Fibroblast of upper back skin (primary cell): ENCODE measurements at places on chromosomes 4 and X.

GRCh38 chrX:14359727-14360126 lies 169.6 kb upstream of the GLRA2 start:
- no peak for DNase-seq

DNA sequence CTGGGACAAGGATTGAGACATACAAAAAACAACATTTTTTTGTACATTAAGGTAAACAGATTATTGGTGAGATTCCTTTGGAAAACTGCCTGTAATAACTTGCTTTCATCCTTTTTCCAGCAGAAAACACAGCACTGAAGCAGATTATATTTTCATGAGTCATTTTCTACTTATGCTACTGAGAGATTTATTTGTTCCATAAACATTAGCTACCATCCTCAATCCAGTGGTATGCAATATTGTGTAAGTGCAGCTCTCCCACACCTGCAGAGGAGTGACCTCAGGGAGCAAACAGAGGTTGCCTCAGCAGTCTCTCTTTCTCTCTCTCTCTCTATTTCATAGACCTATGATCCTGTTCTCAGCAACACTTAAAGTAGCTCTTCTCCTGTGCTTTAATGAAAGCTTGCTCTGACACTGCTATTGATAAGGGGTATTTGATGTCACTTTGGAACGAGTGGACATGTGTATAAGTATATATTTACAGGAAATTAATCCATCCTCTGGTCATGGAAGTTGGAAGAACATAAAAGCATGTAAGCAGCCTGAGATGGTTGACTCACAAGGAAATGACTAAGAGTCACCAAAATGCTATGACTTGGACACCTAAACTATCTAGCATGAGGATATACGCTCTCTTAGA lies 163.7 kb upstream of the SPANXC start:
- DNase-seq, result peak; percentile 71

GRCh38 chr4:172543249-172543648 lies 625.4 kb upstream of the GALNT7 start:
- DNase-seq, result no peak

DNA sequence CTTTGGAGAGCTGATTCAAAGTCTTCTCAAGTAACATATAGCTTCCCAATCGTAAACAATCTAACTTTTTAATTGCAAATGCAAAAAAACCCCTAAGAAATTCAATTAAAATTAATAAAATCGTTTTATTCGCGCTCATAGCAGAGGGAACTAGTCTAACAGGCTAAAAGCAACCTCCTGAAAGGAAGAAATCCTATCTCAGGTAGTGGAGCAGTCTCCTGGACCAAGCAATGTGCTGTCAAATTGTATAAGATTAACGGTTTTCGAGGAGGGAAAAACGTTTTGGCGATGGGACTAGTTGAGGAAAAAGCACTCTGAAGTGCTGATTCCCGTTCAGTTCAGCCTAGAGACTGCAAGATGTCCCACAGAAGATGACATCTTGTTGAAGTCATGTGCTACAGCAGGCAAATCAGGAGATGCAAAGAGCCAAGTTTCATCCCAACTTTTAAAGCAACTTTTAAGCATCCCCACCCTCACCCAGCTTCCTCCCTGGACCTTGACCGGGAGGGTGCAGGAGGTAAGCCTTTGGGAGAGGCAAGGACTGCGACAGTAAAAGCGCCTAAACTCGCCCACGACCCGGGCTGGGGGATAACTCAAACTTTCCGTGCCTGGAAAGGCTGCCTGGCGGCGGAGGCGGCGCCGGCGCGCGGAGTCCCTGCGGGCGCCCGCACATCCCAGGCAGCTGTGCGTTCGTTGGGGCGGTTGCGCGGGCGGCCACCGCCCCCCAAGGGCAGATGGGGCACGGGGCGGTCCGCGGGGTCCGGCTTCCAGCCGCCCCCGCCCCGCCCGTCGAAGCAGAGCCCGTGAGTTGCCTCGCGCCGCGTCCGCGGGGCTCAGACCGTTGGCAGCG lies 784 bp downstream of the MAP7D3 start:
- DNase-seq, result no peak

- DNase-seq, result no peak
Observed at GRCh38 chrX:48086082-48086481, 14.6 kb upstream of the ZNF630 start.

GRCh38 chr4:118113220-118113619 lies 78.9 kb downstream of the NDST3 start:
- DNase-seq, result no peak

DNA sequence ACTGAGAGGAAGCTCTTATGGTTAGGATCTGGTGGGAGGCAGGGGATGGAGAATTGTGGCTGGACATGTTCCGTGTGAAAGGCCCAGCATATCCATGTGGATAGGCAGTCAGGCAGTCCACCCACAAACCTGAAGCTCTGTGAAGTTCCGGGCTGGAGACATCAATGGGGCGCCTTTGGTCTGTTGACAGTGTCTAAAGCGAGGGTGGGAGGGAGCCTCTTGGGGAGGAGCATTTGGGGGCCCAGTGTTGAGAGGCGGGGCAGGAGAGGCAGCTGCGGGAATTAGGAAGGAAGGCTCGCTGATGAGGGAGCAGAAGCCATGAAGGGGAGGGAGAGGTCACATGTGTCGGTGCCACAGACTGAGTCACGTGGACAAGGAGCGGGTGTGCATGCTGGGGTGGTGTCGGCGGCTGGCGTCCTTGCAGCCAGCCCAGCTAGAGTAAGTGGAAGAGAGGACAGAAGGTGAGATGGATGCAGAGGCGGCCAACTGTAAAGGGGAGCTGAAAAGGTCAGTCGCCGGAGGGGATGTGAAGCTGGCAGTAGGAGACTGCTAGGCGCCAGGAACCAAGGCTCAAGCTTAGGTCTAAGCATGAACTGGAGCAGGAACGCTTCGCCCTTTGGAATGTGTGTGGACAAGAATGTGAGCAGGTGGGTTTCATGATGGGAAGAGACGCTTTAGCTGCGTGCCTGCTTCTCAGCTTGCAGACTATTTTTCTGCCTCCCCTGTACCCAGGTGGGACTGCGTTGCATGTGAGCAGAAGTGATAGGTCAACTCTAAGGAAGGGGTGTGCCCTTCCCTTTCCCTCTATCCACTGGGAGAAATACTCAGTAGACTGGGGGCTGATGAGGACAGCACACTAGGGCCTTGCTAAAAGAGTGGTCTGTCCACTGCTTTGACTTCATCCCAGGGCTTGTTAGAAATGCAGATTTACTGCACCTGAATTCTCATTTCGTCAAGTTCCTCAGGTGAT lies 44.0 kb upstream of the TLR2 start:
- no peak for DNase-seq

GRCh38 chr4:36399762-36400353 lies 118.4 kb downstream of the DTHD1 start:
- DNase-seq, result no peak

DNA sequence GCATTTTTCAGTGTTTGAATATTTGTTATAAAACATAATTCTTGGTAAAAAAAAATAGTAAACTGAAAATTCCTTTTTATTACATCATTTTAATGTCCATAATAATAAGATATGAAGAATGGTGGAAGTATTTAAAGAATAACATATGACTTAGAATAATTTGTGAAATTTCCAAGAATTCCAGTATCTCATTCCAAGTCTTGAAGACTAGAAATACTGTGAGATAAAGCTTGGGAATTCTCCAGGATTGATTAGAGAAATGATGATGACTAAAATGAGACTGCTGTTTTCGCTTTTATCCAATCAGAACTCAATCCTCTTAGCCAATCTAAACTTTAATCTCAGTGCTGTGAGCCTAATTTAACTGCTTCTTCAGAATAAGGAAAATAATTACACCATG lies 184.2 kb upstream of the HCCS start:
- DNase-seq, result peak; percentile 80

GRCh38 chrX:10574663-10575062 lies 45.7 kb downstream of the MID1 start:
- DNase-seq, result no peak

GRCh38 chr4:87901422-87901992 lies 68.7 kb downstream of the MEPE start:
- DNase-seq, result peak; percentile 86

DNA sequence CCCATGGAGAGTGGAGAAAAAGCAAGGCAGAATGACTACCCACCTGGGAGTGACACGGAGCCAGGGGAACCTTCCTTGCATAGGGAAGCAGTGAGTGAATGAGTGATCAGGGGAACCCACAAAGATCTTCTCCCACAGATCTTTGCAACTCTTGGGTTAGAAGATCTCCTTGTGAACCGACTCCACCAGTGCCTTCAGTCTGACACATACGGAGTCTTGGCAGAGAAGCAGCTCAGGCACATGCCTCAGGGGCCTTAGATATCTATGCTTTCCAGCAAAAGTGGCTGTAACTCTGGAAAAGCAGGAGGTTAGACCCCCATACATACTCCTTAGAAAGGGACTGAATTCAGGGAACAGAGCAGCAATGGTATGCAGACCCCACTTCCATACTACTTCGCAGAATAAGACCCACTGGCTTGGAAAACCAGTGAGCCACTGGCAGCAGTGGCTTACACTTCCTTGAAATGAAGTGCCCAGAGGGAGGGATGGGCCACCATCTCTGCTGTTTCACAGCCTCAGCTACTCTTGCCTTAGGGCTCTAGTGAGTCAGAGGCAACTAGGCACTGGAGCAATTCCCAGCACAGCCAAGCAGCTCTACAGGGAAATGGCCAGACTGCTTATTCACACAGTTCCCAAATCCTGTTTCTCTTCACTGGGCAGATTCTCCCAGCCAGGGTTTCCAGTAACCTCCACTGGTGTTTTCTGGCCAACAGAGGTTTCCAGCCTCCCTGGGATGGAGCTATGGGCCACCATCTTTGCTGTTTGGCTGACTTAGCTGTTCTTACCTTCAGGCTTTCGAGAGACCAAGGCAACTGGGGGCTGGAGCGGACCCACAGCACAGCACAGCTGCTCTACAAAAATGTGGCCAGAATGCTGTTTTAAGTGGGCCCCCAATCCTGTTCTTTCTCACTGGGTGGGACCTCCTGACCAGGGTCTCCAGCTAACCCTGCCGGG lies 82.8 kb upstream of the TCEAL2 start:
- no peak for DNase-seq

GRCh38 chr4:53535567-53535966 lies 55.7 kb downstream of the LNX1 start:
- no peak for DNase-seq

DNA sequence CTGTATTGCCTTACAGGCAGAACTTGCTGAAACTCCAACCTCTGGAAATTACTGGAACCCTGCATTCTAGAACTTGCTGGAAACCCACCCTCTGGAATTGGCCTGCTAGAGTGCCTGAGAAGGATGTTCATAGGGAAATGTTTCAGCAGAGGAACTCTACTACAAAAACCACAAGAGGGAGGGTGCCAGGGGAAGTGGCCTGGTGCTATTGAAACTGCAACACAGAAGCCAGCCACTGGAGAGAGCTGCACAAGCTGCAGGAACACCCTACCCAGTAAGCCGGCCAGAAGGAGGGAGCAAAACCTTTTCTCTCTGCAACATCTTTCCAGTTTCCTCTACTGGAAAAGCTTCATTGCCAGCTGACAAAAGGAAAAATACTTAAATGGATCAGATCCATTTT lies 2.5 kb upstream of the BRWD3 start:
- DNase-seq, result peak; percentile 27

DNA sequence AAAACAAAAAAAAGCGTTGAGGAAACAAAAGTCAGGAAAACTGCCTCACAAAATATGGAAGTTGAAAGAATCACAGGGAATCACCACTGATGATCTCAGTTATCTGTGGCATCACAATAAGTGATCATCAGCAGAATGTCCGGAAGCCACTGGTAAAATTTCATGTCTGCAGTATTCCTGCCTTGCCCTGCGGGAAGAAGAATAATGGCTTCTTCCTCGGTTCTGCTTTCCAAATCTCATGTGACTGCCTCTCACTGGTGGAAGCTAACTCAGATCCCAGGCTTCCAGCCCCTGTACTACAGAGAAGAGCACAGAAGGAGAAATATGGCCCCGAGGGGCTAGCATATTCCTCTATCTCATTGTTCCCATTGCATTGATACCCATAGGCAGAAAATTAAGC lies 12.7 kb upstream of the ZNF330 start:
- no peak for DNase-seq

- DNase-seq, result no peak
Observed at GRCh38 chr4:78061939-78062570, 4.9 kb downstream of the FRAS1 start.

GRCh38 chr4:74947798-74948197 lies 14.9 kb downstream of the PARM1 start:
- DNase-seq, result no peak

- DNase-seq, result no peak
Observed at GRCh38 chr4:1377606-1378261, 28.5 kb downstream of the NKX1-1 start.

- DNase-seq, result no peak
Observed at GRCh38 chr4:113593400-113594230, 167.9 kb downstream of the CAMK2D start.

DNA sequence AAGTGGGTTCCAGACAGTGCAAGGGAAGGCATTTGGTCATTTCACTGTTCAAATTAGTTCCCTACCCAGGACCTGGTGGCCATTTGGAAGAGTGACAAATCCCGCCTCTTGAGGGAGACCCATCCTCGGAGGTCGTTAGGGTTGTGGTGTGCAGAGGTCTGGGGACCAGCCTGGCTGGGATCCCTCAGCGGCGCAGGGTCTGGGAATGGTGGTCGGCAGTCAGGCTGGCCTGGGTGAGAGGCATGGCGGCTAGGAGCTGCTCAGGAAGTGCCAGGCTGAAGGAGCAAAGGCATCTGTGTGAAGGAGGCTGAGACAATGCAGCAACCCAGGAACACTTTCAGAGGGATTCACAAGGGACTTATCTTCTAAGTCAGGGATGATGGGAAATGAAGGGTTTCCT lies 6.7 kb downstream of the NLGN3 start:
- DNase-seq, result no peak

GRCh38 chr4:25123236-25123635 lies 37.0 kb downstream of the SEPSECS start:
- DNase-seq, result no peak

GRCh38 chrX:114472788-114473187 lies 111.1 kb upstream of the HTR2C start:
- no peak for DNase-seq

DNA sequence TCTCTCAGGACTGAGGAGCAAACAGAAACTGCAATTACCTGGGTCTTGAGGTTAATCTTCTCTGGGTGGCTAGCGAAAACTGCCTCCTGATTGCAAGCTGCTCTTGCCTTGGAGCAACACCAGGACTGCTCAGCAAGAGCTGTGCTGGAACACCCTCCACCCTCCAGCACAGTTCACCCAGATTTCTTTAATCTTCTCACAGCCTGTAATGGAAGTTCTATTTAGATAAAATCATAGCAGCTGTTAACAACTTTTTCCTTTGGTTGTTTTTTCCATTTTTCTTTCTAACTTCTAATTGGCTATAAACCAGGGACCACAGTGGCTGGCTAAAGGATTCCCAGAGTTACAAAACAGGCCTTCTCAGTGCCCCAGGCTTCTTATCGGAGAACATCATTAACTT lies 36.3 kb downstream of the OPHN1 start:
- no peak for DNase-seq

- DNase-seq, result no peak
Observed at GRCh38 chr4:108172231-108172752, 3.6 kb upstream of the LEF1 start.

GRCh38 chrX:63327788-63328187 lies 23.3 kb downstream of the SPIN4 start:
- DNase-seq, result no peak

DNA sequence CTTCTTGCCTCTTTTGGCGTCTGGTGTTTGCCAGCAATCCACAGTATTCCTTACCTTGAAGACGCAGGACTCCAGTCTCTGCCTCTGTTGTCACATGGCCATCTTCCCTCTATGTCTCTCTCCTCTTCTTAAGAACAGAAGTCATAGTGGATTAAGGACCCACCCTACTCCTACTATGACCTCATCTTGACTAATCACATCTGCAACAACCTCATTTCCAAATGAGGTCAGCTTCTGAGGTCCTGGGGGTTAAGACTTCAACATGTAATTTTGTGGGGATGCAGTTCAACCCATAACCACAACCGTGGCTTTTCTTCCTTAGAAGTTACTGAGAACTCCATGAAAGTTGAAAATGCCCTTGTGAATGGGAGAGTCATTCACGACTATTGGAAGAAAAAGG lies 23.3 kb downstream of the TLR8 start:
- DNase-seq, result peak; percentile 5
